ENCODE measurements at places on chromosomes 3 and 15.

- no peak for DNase-seq
These were observed 75.2 kb downstream of the NEO1 start for GRCh38 chr15:73127302-73127936.

GRCh38 chr15:47717036-47717612 is at the start of gene SEMA6D:
SEMA6D (plus strand) TSS chr15:47717505; CDS start chr15:47759799, 42,294 bp downstream.
- DNase-seq, result no peak

DNA sequence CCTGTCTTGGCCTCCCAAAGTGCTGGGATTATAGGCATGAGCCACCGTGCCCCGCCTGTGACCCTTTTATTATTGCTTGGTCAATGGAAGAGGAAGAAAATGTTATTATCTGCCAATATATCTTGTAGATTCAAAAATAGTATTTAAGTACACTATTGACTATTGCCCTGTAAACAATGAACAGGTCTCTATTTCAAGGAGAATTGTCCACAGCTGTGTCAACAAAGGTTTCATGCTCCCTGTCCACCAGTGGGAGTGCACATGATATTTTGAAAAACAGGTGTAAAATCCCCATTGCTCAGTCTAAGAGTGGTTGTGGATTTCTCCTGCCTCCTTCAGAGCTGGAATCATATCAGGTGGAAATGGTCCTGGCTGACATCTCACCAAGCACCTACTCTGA is 36.5 kb upstream of the IGF1R start:
- no peak for DNase-seq

GRCh38 chr3:193853511-193854219 is 260.7 kb downstream of the OPA1 start:
- no peak for DNase-seq

- no peak for DNase-seq
These were observed 38.1 kb upstream of the IGDCC4 start for GRCh38 chr15:65460741-65461347.

DNA sequence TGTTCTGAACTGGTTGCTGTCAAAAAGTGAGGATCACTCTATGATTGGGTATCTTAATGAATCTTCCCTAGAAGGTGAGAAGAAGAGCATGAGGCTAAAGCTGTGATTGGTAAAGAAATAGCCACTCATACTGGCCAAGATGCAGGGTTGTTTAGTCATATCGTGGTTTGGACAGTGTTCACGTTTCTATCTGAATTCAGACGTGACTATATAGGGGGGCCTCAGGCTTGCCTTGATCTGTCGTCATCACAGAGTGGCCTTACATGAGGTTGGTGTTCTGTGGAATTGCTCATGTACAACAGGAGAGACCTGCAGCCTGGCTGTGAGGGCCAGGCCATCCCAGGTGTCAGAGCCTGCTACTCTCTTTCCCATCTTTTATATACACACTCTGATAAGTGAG is 12.4 kb downstream of the RTP2 start:
- DNase-seq, result no peak

DNA sequence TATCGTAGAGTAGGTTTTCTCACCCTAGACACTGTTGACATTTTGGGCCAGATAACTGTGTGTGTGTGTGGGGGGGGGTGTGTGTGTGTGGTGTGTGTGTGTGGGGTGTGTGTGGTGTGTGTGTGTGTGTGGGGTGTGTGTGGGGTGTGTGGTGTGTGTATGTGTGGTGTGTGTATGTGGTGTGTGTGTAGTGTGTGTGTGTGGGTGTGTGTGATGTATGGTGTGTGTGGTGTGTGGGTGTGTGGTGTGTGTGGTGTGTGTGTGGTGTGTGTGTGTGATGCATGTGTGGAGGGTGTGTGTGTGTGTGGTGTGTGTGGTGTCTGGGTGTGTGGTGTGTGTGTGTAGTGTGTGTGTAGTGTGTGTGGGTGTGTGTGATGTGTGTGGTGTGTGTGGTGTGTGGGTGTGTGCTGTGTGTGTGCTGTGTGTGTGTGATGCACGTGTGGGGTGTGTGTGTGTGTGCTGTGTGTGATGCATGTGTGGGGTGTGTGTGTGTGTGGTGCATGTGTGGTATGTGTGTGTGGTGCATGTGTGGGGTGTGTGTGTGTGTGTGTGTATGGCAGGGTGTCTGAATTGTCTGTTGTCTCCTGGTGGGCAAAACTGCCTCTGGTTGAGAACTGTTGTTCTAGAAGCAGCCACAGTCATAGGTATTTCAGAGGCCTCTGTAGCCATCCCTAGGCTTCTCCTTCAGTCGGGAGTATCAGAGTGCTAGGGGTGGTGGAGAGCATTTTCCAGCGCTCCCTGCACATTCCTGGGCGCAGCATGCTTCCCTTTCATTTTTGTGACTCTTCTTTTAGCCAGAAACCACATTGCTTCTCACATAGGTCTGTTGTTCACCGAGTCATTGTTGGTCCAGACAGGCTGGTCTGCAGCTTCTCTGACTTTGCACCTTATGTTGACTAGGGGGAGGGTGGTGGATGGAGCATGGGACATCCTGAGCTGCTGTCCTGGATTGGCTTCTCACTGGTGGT is 84.4 kb downstream of the THSD4 start:
- DNase-seq, result no peak

DNA sequence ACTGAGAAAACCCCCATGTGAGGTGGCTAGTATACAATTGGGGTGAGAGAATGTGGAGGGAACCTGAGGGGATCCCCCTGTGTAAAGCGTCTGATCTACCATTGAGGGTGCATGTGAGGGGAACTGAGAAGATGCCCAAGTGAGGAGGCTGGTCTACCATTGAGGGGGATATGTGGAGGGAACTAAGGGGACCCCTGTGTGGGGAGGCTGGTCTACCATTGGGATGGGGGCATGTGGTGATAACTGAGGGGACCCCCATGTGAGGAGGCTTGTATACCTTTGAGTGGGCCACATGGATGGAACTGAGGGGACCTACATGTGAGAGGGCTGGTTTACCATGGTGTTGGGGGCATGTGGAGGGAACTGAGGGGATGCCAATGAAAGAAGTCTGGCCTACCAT is 160.8 kb downstream of the FBLN2 start:
- DNase-seq, result no peak

DNA sequence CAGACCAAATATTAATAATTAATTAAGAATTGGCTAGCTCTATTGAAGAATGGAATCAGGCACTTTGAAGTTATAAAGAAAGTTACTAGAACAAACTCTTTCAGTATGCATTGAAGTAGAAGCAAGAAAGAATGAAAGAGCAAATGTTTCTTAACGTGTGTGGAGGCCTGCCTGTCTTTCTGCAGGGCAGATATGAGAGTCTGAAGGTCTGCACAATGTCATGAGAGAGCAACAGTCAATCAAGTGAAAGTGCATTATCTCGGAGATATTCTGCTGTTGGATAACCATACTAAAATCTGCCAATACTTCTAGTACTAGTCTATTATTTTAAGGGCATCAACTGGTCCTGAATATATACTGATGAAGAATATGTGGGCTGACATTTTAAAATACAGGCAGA is 1270.8 kb downstream of the ZPLD1 start:
- DNase-seq, result no peak

DNA sequence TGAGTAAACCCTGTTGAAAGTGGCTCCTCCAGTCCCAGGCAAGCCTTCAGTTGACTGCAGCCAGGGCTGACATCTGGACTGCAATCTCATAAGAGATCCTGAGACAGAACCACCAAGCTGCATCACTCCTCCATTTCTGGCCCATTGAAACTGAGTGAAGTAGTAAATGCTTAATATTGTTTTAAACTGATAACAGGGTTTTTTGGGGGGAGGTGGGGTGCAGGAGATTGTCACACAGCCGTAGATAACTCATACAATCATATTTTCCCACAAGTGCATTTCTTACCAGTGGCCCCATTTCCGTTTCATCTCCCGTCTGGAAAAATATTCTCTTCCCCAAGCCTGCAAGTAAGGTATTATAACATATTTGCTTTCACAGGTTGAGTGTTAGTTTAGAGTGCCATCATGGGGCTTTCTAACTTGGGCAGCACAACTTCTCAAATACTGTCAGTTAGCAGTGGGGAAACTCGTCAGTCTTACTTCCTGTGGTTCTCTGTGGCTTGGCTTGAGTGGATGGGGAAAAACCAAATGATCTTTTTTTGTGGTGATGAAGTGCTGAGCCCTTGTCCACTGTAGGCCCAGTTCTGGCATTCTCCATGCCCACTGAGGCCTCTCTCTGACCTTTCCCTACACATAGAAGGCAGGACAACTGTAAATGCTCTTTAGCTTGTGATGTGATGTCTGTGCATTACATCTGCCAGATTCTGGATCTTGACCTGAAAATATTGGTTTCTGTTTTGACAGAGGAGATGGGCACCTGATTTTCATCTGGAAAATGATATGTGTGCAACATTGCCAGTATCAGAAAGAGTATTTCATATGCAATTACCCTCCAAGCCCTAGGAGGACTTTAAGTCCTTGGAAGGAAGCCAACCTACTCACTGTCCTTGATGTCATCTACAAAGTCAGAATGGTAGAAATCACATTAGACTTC is 90.1 kb upstream of the BHLHE40 start:
- no peak for DNase-seq

- no peak for DNase-seq
These were observed 26.9 kb downstream of the MAP1A start for GRCh38 chr15:43544266-43544665.

DNA sequence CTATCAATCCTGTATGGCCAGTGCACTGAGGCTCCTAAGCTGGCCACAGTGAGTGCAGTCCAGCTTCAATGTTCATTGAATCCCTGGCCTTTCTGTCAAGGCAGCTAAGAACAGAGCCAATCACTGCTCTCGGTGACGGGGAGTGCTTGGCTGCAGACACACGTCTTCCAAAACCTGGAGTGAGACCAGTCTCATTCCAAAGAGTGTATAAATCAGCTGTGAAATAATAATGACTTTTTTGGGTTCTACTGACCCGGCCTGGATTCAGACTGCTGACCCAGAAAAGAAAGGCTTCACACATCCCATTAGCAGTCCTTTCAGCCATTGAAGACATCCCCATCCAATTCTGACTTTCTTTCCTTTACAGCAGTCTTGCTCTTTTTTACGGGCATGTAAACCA is 665.5 kb downstream of the GBE1 start:
- DNase-seq, result no peak

DNA sequence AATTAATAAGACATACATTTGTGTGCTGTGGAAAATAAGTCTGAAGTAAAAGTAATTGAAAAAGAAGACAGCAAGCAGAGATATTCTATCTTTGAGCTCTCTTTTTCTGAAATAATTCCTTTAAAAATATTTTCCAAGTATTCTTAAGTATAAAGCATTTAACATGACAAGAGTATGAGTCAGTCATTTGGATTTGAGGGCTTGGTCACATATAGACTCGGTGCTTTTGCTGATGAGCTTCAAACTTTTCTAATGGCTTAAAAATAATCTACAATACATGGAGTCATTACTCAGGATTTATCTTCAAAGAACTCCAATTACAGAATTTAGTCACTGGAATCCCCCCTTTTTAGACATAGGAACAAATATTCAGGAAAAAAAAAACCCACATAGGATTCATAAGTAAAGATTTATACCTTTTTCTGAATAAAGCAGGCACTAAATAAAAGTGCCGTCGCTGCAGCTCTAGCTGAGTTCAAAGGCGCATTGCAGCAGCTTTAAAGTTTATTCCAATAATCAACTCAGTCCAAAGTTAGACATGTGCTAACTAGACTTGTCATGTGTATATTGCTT is 147.5 kb downstream of the CTNNB1 start:
- no peak for DNase-seq

DNA sequence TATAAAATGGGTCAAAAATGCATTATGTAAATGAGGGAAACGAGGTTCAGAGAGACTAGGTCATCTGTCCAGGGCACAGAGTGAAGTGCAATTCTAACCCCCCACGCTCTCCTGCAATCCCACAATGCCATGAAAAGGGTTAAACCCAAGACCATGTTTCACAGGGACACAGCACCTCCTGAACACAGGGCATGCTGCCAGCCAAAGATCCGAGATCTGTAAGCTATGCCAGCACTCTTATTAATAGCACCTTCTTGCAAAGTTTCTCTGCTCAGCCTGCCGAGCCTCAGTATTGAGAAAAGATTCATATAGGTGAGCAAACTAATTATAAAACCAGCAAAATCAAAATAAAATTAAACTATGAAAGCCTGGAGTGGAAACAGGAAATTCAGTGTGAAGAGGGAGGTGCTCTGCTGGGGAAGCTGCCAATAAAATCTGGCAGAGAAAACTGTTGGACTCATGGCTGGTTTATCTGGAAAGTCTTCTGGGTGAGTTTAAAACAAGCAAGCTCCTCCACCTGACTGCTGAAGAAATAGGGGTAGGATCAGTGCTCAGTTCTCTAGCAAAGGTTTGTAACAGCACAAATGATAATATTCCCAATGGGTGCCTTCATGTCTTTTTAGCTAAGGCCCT is 50.3 kb downstream of the LRIG1 start:
- DNase-seq, result no peak

DNA sequence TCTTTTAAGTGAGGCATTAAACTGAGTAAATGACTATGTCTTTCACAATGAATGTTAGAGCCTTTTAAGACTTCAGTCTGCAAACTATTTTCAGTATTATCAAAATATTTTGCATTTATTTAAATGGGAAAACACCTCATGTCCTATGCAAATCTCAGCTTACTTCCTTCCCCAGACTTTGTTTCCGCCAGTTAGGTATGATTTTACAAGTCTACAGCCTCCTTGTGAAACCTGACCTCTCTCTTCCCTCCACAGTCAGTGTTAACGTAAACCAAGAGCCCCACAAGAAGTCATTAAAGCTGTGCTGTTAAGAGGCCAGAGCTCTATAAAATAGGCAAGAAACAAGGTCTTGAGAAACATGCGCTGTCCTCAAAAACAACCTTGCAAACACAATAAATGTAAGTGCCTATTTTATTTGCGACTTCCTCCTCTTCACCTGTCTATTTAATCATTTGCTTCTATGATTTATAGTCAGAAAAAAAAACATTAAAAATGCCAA is 48.3 kb downstream of the PRTG start:
- DNase-seq, result no peak

- DNase-seq, result no peak
These were observed 895.6 kb upstream of the ROBO1 start for GRCh38 chr3:80663426-80663825.

DNA sequence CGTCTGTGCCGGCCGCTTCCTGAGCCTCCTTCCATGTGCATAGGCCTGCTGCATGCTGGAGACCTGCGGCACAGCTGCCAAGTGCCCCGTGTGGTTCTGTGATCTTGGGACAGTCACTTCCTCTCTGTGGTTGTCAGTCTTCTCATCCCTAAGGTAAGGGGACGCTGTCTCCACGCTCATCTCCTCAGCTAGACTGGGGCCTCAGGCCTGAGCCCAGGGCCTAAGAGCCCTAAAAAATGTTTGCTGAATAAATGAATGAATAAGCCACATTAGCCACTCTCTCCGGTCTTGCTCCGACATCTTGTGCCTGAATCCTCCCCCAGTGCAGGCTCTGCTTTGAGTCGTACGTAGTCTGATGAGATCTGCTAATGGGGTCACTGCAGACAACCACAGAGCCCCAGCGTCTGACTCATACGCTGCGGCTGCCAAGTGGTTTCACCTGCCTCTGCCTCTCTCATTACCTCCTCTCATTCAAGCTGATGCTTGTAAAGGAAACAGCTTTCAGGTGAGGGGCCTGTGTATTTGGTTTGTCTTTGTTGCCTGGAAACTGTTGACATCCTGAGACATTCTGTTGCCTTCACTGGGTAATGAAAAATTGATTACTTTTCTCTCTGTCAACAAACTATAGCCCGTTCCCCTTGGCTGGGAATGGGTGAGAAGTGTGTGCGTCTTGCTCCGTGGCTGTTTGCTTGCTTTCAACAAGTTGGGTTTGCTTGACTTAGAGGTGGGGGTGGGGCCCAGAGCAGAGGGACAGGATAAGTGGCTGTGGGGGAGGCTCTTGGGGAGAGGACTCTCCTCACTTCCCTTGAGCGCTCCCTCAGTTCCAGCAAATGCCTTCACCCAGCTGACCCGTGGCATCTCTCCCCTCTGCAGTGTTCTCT is 15.9 kb downstream of the RPLP1 start:
- peak; percentile 66 for DNase-seq

- DNase-seq, result no peak
These were observed 414.4 kb upstream of the ALCAM start for GRCh38 chr3:104952146-104952972.
